RWPE2 (cell line): ENCODE measurements at places on chromosomes 11 and 22.

GRCh38 chr11:107696140-107696539 lies 15.7 kb downstream of the SLN start:
- H3K36me3 ChIP-seq, result no peaks in the 10 kb centered on the region
- DNase-seq, result no peak

DNA sequence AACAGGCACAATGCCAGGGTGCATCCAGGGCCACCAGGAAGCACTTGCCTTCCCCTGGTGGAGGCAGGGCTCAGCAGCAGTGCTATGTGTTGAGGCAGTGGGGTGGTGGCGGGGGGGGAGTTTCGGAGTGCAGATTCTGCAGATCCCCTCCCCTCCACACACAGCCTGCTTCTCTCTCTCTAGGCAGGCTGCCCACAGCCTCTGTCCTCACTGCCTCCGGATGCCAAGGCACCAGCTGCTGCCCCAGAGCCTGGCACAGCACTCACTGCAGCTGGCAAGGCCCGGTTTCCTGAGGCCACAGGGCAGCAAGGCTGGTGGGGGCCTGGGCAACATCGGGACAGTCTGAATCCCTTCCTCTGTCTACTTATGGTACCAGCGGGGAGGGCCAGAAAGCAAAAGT lies 35.8 kb downstream of the NRXN2 start:
- DNase-seq, result no peak
- H3K4me3 ChIP-seq, result no peak overlapping the region
- H3K4me1 ChIP-seq, result peaks cover 12% of the 10 kb centered on the region
- H3K36me3 ChIP-seq, result no peaks in the 10 kb centered on the region
- H3K27ac ChIP-seq, result no peak overlapping the region

DNA sequence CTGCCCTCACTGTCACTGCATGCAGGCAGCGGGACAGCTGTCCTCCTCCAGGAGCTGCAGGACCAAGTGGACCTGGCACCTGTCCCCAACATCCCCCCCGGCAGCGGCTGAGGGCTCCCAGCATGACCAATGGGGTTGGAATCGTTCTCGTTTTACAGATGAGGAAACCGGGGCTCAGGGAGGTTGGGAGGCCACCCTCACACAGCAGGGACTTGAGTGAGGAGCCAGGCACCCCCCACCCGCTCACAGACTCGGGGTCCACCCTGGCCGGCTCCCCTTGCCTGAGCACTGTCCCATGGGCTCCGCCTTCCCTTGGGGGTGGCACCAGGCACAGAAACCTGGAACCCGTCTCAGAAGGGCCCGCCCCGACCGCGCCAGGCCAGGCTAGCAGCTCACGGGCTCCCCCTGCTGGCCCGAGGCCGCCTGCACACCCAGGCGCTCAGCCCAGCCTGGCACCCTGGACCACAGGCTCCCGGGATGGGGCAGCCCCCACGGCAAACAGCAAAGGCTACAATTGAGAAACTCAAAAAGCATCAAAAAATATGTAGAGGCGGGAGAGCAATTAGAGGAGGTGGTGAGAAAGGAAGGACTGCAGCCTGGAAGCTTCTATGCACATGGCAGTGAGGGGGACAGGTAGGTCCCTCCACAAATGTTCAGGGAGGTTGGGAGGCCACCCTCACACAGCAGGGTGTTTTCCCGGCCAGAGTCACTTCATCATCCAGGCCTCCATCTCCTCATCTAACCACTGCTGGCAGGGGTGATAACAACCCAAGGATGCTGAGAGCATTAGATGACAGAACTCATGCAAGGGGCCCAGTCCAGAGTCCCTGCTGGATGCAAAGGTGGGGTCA lies 12.8 kb downstream of the MACROD1 start:
- no peaks in the 10 kb centered on the region for H3K4me1 ChIP-seq
- H3K27ac ChIP-seq, result no peak overlapping the region
- H3K27me3 ChIP-seq, result no peaks in the 10 kb centered on the region

DNA sequence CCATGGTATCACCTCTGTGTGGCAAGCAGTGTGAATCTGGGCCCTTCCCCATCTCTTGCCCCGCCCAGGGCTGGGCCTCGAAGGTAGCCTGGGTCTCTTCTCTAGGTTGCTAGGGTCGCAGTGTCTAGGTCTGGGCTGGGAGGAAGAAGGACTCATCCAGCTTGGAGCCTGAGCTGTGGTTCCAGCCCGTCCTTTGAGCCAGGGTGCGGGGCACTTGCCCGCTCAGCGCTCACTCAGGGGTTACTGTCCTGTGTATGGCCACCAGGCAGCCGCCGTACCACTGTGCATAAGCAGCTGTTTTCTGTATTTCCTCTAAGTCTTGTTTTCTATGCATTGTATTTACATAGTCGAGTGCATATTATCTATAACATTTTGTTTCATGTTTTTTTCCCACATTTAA lies 160.9 kb downstream of the TBC1D22A start:
- H3K27me3 ChIP-seq, result no peaks in the 10 kb centered on the region
- H3K27ac ChIP-seq, result no peak overlapping the region
- DNase-seq, result no peak
- no peaks in the 10 kb centered on the region for H3K36me3 ChIP-seq
- no peak overlapping the region for H3K4me3 ChIP-seq

DNA sequence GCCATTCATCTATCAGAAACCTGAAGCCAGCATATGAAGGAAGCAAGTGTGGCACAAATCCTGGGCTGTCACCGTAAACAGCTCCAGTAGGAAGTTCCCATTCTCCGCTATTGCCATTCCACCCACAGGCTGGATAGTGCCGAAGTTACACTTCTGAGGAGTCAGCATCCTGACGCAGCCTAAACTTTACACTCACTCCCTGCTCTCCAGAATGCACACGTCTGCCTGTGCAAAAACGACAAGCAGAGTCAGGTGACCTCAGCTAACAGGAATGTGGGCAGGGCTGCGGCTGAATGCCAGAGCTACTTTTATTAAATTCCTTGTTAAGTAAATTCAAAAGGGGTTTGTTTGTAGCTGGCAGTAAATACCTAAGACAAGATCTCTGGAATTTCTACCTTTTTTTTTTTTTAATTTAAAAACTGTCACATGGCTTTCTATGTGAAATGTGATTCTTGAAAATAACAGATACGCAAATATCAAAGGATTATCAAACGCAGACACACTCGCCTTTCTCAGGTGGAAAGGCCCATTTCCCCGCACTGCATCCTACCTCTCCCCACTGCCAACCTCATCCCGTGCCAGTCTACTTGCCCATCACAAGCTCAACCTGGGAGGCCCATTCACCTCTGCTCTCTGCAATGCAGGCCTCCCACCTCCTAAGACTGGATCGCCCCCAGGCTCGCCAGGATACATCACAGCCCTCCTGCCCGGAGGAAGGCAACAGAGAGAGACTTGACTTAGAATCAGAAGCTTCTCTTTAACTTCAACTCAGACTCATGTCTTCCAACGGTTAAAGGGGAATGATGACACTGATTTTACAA lies 33.5 kb downstream of the NFRKB start:
- peaks cover 20% of the 10 kb centered on the region for H3K4me1 ChIP-seq
- H3K4me3 ChIP-seq, result peak overlapping the region; percentile 17
- no peaks in the 10 kb centered on the region for H3K27me3 ChIP-seq

- peak overlapping the region; percentile 49 for H3K4me3 ChIP-seq
- no peak for DNase-seq
- no peaks in the 10 kb centered on the region for H3K4me1 ChIP-seq
- no peak overlapping the region for H3K27ac ChIP-seq
- H3K36me3 ChIP-seq, result no peaks in the 10 kb centered on the region
Measured at GRCh38 chr11:66593303-66593635, 284 bp downstream of the CCS start.

GRCh38 chr22:31923747-31924146 lies 20.6 kb upstream of the YWHAH start:
- H3K4me3 ChIP-seq, result no peak overlapping the region
- H3K27ac ChIP-seq, result no peak overlapping the region
- H3K4me1 ChIP-seq, result no peaks in the 10 kb centered on the region
- DNase-seq, result no peak
- H3K27me3 ChIP-seq, result no peaks in the 10 kb centered on the region

- no peaks in the 10 kb centered on the region for H3K27me3 ChIP-seq
- H3K27ac ChIP-seq, result no peak overlapping the region
- no peak overlapping the region for H3K4me3 ChIP-seq
- no peak for DNase-seq
- H3K36me3 ChIP-seq, result no peaks in the 10 kb centered on the region
- no peaks in the 10 kb centered on the region for H3K4me1 ChIP-seq
Measured at GRCh38 chr22:27150544-27150941, 493.2 kb downstream of the MIAT start.

GRCh38 chr11:71178076-71178475 lies 74.3 kb downstream of the SHANK2 start:
- no peak overlapping the region for H3K27ac ChIP-seq
- no peak for DNase-seq
- no peaks in the 10 kb centered on the region for H3K27me3 ChIP-seq
- no peaks in the 10 kb centered on the region for H3K36me3 ChIP-seq
- peaks cover 7% of the 10 kb centered on the region for H3K4me1 ChIP-seq

DNA sequence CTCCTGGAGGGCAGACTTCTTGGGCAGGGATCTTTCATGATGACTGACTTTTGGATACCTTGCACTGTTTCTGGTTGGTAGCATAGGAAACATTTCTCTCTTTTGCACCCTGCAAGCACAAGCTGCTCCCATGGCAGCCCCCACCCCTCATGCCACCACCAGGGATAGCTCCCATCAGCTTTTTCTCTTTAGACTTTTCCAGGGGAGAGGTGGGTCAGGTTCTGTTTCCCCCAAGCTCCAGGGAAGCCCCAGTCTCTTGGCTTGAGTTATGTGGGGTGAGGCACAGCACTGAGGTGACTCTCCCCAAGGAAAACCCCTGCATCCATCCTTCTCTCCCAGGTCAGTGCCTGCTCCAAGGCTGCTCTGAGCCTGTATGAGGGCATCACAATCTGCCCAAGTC lies 22.5 kb downstream of the LRRC32 start:
- no peaks in the 10 kb centered on the region for H3K36me3 ChIP-seq
- no peaks in the 10 kb centered on the region for H3K4me1 ChIP-seq
- no peak overlapping the region for H3K27ac ChIP-seq
- peaks cover 9% of the 10 kb centered on the region for H3K27me3 ChIP-seq
- no peak for DNase-seq

DNA sequence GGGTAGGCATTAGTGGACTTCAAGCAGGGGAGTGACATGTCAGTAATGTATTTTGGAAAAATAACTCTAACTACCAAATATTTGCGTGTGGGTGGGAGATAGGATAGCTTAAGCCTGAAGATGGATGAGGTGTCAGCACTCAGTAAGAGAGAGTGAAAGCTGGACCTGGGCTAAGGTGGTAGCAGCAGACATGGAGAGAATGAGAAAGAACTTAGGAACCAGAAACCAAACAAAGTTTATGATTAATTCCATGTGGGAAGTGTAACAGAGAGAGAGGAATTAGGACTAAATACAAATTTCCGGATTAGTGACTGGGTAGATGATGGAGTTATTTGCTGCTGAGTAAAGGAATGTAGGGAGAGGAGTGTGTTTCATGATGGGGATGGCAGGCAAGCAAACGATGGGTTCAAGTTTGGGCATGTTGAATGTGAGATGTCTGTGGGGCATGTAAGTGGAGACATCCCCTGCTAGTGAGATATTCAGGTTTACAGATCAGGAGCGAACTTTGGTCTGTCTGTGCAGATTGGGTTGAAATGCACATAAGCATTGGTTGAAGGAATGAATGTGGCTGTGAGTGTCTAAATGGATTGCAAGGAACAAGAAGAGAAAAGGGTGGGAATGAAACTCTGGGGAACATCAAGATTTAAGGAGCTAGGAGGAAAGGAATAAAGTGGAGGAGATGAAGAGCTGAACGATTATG lies 185.6 kb upstream of the MTMR2 start:
- no peak for DNase-seq
- no peak overlapping the region for H3K27ac ChIP-seq
- no peaks in the 10 kb centered on the region for H3K36me3 ChIP-seq
- peaks cover 18% of the 10 kb centered on the region for H3K4me1 ChIP-seq
- H3K27me3 ChIP-seq, result no peaks in the 10 kb centered on the region
- H3K4me3 ChIP-seq, result no peak overlapping the region

DNA sequence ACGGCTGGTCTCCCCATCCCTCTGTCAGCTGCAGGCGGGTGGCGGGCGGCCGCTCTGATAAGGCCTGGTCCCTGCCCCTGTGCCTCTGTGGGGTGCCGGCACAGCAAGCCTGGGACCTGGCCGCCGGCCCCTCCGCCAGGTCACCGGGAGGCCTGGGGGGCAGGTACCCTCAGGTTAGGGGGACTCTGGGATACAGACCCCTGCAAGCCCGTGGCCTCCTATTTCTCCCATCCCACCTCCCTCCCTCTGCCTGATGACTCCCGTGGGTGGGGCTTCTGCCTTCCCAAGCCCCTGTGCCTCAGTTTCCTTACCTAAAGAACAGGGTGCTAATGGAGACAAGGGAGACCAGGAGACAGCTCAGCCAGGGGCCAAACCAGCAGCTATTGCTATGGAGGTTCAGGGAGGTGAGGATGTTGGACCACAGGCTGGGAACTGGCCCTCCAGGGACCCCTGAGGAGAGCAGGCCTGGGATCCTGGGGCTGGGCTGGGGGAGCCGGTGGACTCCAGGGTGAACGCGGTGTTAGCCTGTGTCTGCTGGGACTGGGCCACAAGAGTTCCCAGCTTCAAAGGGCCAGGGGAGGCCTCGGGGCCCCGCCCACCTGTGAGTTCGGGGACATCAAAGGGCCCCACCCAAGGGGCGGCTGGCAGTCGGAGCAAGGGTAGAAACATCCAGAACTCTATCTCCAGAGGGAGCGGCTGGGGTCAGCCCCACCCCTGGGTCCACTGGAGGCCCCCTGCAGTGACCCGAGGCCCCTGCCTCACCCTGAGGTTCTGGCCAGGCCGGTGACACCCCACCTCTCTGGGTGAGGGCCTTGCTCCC lies 32.0 kb upstream of the TH start:
- H3K36me3 ChIP-seq, result no peaks in the 10 kb centered on the region
- H3K4me3 ChIP-seq, result no peak overlapping the region
- peak overlapping the region; percentile 43 for H3K27ac ChIP-seq
- H3K4me1 ChIP-seq, result peaks cover 15% of the 10 kb centered on the region

DNA sequence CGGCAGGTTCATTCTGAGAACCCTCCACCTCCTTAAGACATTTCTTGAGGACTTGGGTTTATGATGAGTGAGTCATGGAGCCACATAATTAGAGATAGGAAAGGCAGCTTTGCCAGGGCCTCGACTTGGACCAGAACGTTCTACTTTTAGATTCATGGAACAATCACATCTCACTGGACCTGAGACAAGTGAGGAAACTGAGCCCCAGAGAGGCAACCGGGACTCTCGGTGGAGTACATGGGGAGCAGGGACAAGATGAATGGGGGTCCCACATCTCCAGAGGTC lies 59.5 kb downstream of the LINC01488 start:
- no peaks in the 10 kb centered on the region for H3K36me3 ChIP-seq
- no peak overlapping the region for H3K4me3 ChIP-seq
- no peak for DNase-seq
- no peaks in the 10 kb centered on the region for H3K27me3 ChIP-seq
- H3K27ac ChIP-seq, result no peak overlapping the region

DNA sequence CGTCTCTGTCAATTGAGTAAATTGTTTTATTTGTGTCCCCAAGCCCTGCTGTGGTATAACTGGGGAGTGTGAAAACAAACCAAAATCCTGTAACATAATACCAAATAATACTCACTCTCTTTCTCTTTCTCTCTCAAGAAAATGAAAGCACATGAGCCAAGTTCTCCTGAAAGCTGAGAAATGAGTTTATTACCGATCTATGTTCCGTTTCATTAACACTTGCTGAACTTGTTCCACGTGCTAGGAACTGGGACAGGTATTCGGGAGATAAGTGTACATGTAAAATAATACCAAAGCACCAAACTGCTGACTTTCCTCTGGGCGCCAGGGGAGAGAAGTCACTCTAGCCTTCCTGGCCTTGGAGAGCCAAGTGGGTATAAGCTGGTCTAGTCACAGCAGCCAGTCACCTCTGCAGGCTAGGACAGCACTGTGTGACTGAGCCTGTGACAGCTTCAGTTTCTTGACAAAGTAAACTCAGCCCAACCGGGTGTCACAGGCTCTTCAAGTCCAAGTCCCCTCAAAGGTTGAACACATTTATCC lies 23.1 kb downstream of the CD6 start:
- DNase-seq, result no peak
- no peak overlapping the region for H3K27ac ChIP-seq
- H3K36me3 ChIP-seq, result no peaks in the 10 kb centered on the region
